Spinal cord (tissue), 10 donors: ENCODE measurements at places on chromosomes 5 and 9.

DNA sequence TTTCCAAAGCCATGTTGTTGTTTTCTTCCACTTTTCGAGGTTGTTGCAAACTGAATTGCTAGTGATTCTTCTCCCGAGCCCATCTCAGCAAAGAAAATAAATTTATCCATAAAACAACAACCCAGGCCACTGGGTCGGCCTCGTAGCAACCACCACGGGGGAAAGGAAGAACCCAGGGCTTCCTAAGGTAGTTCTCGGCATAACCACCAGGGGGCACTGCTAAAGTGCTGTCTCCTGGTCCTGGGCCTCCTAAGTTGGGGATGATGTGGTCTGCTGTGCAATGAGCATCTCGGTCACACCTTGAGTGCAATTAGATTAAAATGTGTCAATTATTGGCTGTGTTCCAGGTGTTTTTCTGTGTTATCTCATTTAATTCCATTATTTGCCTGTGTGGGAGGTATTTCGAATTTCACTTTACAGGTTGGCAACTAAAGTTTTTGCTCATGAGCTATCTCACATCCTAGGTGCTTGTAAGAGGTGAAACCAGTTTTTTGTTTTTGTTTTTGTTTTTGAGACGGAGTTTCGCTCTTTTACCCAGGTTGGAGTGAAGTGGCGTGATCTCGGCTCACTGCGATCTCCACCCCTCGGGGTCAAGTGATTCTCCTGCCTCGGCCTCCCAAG is 102.8 kb upstream of the DAP start:
- DNase-seq = peak; percentile 33

GRCh38 chr5:152202321-152202720 is 202.8 kb downstream of the NMUR2 start:
- no peak for DNase-seq

DNA sequence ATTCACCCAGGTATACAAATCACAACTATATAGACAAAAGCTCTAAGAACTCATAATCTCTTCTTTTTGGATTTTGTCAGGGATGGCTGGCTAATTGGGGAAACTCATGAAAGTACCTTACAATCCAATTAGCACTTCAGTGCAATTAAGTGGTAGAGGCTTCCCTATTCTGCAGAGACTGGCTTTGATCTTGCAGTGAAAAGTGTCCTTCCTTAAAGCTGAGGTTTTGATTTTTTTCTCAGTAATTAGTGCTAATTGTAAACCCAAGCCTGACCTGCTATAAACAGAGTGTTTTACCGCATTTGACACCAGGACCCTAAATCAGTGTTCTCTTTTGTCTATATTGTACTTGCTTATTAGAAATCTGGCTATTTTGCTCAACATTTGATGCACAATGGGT is 294.0 kb upstream of the EFNA5 start:
- no peak for DNase-seq

DNA sequence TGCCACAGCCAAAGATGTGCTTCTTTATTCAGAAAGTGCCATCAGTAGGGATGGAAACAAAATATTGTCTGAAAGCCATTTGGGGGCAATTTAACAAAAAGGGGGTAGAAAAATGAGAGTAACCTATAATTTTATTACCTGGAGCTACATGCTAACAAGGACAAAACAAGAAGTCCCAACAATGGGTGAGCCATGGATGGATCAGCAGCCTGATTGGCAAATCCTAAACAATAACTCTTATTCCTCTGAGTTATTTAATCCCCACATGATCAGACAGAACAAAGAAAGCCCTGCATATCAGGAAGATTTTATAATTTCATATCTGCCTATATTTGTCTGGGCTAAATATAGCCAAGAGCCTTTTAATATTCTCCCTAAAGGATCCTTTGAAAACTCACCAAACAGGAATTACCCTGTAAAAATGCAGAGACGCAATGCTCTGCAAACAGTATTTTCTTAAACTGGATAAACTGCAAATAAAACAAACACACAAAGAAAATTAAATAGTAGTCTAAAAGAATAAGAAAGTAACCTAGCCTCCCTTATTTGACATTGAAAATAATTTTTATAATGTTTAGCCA is 483.4 kb downstream of the ZNF608 start:
- peak; percentile 17 for DNase-seq
